ENCODE measurements at places on chromosomes 5 and 9. TPM values are rescaled to one million over a fixed set of nuclear protein-coding genes. Genes with fewer than 3 reads are reported as not detected.

- H3K4me1 ChIP-seq: no peaks in the 10 kb centered on the region
- no peaks in the 10 kb centered on the region for H3K27me3 ChIP-seq
- no peak overlapping the region for H3K4me3 ChIP-seq
- H3K27ac ChIP-seq: no peak overlapping the region
These were observed 21.0 kb upstream of the TBCA start for GRCh38 chr5:77797136-77797535.

- peaks cover 24% of the 10 kb centered on the region for H3K4me1 ChIP-seq
- H3K4me3 ChIP-seq: no peak overlapping the region
- H3K27ac ChIP-seq: peak overlapping the region; percentile 94
- H3K36me3 ChIP-seq: no peaks in the 10 kb centered on the region
- peak; percentile 80 for DNase-seq
- H3K27me3 ChIP-seq: no peaks in the 10 kb centered on the region
These were observed 16.0 kb downstream of the TRAF2 start for GRCh38 chr9:136902259-136902821.

GRCh38 chr5:57176350-57176857 is 2.5 kb downstream of the GPBP1 start:
- H3K36me3 ChIP-seq: no peaks in the 10 kb centered on the region
- H3K27me3 ChIP-seq: no peaks in the 10 kb centered on the region
- no peak for DNase-seq
- peak overlapping the region; percentile 95 for H3K27ac ChIP-seq
- peaks cover 4% of the 10 kb centered on the region for H3K4me1 ChIP-seq

- no peak for DNase-seq
- no peak overlapping the region for H3K4me3 ChIP-seq
- peaks cover 4% of the 10 kb centered on the region for H3K4me1 ChIP-seq
- no peaks in the 10 kb centered on the region for H3K36me3 ChIP-seq
- no peak overlapping the region for H3K27ac ChIP-seq
- no peaks in the 10 kb centered on the region for H3K27me3 ChIP-seq
These were observed 29.9 kb downstream of the TNFSF15 start for GRCh38 chr9:114775981-114776380.

GRCh38 chr9:96626912-96627311 is 7.3 kb upstream of the CDC14B start:
- H3K4me3 ChIP-seq: no peak overlapping the region
- H3K4me1 ChIP-seq: no peaks in the 10 kb centered on the region
- peaks cover 4% of the 10 kb centered on the region for H3K27me3 ChIP-seq
- H3K27ac ChIP-seq: no peak overlapping the region
- no peak for DNase-seq
- H3K36me3 ChIP-seq: no peaks in the 10 kb centered on the region

- H3K4me1 ChIP-seq: no peaks in the 10 kb centered on the region
- H3K36me3 ChIP-seq: no peaks in the 10 kb centered on the region
- no peaks in the 10 kb centered on the region for H3K27me3 ChIP-seq
- no peak overlapping the region for H3K27ac ChIP-seq
These were observed 6.7 kb downstream of the KCNIP1 start for GRCh38 chr5:170510559-170510958.

DNA sequence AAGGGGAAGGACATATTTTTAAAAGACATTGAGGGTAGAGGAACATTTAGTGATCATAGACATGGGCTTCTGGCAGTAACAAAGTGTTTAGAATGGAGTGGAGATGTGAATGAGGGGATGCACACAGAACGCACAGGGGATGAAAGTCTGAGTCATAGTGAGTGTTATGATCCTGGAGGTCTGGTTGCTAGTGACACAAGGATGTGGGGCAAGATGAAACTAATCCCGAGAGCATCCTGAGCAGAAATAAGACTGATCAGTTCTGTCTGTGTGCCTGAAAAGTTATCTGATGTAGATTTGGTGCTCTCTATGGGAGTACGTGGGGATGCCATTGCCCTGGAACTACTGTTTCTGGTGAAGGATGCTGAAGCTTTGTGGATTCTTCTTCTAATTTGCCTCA is 141.1 kb downstream of the CHSY3 start:
- no peaks in the 10 kb centered on the region for H3K4me1 ChIP-seq
- DNase-seq: no peak
- no peaks in the 10 kb centered on the region for H3K36me3 ChIP-seq
- H3K27me3 ChIP-seq: no peaks in the 10 kb centered on the region

DNA sequence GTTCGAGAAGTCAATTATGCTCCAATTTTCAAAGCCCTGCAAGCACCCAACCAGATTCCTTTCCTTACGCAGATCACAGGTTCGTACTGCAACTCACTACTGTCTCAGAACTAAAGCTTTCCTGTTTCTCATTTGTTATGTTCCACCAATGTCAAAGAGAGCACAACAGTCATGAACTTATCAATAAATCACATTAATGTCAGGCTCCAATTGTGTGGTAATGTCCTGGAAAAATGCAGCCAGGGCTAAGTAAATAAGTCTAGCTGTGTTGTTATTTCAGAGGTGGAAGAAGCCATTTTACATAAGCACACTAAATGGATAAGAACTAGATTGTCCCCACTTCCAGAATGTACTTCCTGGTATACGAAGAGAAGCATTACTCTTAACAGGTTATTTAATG is 488.6 kb upstream of the PTGER4 start:
- DNase-seq: no peak
- H3K27me3 ChIP-seq: no peaks in the 10 kb centered on the region
- no peak overlapping the region for H3K27ac ChIP-seq
- no peak overlapping the region for H3K4me3 ChIP-seq
- no peaks in the 10 kb centered on the region for H3K4me1 ChIP-seq

- H3K4me1 ChIP-seq: no peaks in the 10 kb centered on the region
- no peak overlapping the region for H3K4me3 ChIP-seq
- no peaks in the 10 kb centered on the region for H3K27me3 ChIP-seq
- H3K36me3 ChIP-seq: no peaks in the 10 kb centered on the region
These were observed 339.2 kb downstream of the PRR16 start for GRCh38 chr5:120803282-120803681.

DNA sequence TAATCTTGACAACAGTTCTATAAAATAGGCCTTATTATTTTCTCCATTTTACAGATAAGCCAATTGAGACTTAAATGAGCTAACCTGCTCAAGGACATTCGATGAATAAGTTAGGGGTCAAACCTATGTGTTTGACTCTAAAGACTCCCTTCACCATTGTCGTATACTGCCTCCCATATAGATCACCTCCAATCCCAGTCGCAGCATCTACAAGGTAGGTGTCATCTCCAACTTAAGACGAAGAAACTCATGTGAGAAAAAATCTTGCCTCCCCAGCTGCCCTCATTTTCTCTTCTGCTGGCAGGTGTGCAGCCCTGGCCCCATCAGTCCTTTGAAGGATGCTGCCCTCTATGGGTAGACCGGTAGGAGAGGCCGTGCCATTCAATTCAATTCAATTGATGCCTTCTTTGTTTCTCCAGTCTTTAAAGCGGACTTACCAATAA is 75.2 kb upstream of the SMARCA2 start:
- no peaks in the 10 kb centered on the region for H3K27me3 ChIP-seq
- peak; percentile 23 for DNase-seq
- no peak overlapping the region for H3K27ac ChIP-seq
- H3K36me3 ChIP-seq: no peaks in the 10 kb centered on the region
- H3K4me3 ChIP-seq: no peak overlapping the region

DNA sequence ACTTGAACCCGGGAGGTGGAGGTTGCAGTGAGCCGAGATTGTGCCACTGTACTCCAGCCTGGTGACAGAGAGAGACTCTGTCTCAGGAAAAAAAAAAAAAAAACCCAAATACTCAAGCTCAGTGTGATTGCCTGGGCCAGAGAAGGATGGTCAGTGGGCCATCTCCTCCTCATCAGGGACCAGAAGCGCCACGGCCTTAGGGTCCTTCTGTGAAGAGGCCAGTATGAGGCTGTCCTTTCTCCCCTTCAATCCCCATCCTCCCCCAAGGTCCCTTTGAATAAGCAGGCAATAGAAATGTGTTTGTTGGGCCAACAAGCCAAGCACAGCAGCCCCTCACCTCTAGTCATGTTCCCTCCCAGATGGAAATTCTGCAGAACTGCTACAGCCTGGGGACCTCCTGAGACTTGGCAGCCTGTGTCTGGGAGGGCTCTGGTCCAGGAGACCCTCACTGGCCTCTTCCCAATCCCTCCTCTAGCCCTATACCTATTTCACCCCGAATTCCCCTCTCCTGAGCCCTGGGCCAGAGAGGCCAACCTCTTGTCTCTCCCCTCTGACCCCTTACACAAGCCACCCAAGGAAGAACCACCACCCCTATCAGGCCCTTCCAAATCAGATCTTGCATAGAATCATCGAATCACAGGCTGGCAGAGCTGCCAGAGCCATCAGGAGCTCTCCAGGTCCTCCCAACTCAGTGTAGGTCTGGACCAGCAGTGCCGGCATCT is 1.0 kb downstream of the CSF1R start:
- no peak overlapping the region for H3K27ac ChIP-seq
- no peak for DNase-seq
- H3K36me3 ChIP-seq: no peaks in the 10 kb centered on the region
- H3K27me3 ChIP-seq: no peaks in the 10 kb centered on the region

DNA sequence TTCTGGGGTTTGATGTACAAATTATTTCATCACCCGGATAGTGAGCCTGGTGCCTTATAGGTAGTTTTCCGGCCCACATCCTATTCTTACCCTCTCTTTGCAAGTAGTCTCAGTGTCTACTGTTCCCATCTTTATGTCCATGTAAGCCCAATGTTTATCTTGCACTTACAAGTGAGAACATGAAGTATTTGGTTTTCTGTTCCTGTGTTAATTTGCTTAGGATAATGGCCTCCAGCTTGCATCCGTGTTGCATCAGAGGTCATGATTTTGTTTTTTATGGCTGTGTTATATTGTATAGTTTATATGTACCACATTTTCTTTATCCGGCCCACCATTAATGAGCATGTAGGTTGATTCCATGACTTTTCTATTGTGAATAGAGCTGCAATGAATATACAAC is 136.5 kb downstream of the PRR16 start:
- no peak overlapping the region for H3K27ac ChIP-seq
- H3K4me1 ChIP-seq: no peaks in the 10 kb centered on the region
- no peaks in the 10 kb centered on the region for H3K27me3 ChIP-seq

DNA sequence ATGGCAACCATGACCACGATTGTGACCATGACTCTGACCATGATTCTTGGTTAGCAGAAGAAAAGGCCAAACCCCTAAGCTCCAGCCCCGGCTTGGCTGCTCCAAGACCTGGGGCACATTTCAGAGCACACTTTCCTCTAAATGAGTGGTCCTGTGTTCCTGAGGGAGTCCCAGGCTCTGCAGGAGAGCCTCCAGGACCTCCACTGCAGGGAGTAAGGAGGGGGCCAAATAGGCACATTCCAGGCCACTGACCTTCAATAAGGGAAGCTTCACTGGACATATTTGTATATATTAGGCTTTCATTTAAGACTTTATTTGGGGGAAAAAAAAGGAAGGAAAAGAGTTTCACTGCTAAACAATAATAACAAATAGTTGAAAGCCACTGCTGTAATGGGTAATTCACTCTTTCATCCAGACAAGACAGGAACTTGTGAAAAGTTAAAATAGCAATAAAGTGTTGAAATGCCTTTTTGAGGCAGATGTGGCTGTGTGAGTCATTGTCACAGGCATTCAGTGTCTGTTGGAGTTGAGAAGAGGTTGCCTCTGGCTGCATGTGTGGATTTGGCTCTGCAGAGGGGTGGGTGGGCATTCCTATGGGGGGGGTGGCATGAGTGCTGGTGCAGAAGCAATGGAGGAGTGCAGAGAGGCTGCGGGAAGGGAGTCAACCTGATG is 63.9 kb upstream of the TGFBR1 start:
- no peaks in the 10 kb centered on the region for H3K4me1 ChIP-seq
- H3K27me3 ChIP-seq: no peaks in the 10 kb centered on the region
- H3K36me3 ChIP-seq: no peaks in the 10 kb centered on the region
- DNase-seq: no peak
- no peak overlapping the region for H3K4me3 ChIP-seq
- H3K27ac ChIP-seq: no peak overlapping the region

DNA sequence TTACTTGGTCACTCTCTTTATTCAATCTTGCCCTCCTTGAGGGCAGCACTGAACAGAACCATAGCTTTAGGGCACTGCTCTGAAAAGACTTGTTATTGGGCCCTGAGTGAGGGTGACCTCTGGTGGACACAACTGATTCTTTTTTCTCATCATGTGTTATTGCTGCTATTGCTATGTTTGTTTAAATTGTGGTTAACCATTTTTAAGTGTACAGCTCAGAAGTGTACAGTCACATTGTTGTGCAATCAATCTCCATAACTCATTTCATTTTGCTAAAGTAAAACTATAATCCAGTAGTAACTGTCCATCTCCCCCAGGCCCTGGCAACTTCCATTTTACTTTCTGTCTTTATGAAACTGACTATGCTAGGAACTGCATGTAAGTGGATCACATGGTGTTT is 351.1 kb upstream of the RIOK2 start:
- no peak for DNase-seq
- H3K27me3 ChIP-seq: no peaks in the 10 kb centered on the region
- no peak overlapping the region for H3K4me3 ChIP-seq
- no peaks in the 10 kb centered on the region for H3K4me1 ChIP-seq
- no peak overlapping the region for H3K27ac ChIP-seq

- H3K27me3 ChIP-seq: no peaks in the 10 kb centered on the region
- H3K4me1 ChIP-seq: peaks cover 3% of the 10 kb centered on the region
- H3K4me3 ChIP-seq: no peak overlapping the region
- H3K27ac ChIP-seq: no peak overlapping the region
These were observed 203.0 kb downstream of the KDM4C start for GRCh38 chr9:6960777-6961176.

- no peak overlapping the region for H3K4me3 ChIP-seq
- H3K27ac ChIP-seq: no peak overlapping the region
- DNase-seq: no peak
- H3K27me3 ChIP-seq: no peaks in the 10 kb centered on the region
- no peaks in the 10 kb centered on the region for H3K36me3 ChIP-seq
- H3K4me1 ChIP-seq: peaks cover 13% of the 10 kb centered on the region
These were observed 49.3 kb upstream of the SYNPO start for GRCh38 chr5:150590979-150591695.

DNA sequence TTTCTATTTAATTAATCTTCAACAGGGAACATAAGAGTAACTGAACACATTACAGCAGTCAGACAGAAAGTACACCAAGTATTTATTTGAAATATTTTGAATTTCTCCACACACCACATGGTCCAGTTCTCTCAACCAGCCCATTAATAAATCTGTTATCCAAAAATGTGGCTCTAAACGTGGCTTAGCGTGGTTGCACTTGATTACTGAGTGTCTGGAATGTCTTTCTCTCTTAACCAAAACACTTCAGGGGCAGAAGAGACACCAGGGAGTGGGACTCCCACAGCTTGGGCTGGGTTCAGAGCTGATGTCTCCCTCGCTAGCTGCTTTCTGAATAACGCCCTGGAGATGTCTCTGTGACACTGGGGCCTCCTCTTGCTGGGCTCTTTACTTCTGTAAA is 52.6 kb upstream of the FANCC start:
- no peaks in the 10 kb centered on the region for H3K4me1 ChIP-seq
- H3K27me3 ChIP-seq: no peaks in the 10 kb centered on the region
- DNase-seq: no peak
- H3K27ac ChIP-seq: no peak overlapping the region
- H3K4me3 ChIP-seq: no peak overlapping the region
- H3K36me3 ChIP-seq: no peaks in the 10 kb centered on the region

The MARVELD2 gene
- total RNA-seq: 17.6 TPM

The SLC25A48 gene
- total RNA-seq: 0.92 TPM

The CCIN gene
- not detected for total RNA-seq

The TRIM36 gene
- total RNA-seq: 1.6 TPM

The ADAMTS6 gene
- total RNA-seq: 0.31 TPM

The TLN1 gene
- 103 TPM for total RNA-seq

The CTXN3 gene
- not detected for total RNA-seq

The ZFP37 gene
- total RNA-seq: 1.5 TPM

The ZNF883 gene
- total RNA-seq: 0.32 TPM

The ADAMTSL2 gene
- 3.5 TPM for total RNA-seq
